CD4-positive, alpha-beta T cell treated with Interleukin-2 at 100 ng/mL for 4 hours (primary cell): ENCODE measurements at places on chromosomes 5 and 9.
A peak's percentile ranks its signal among the peaks of the same experiment; 100 is the strongest.

- peak; percentile 76 for DNase-seq
These were observed 1111.8 kb downstream of the TAF11L14 start for GRCh38 chr5:18745988-18746615.

DNA sequence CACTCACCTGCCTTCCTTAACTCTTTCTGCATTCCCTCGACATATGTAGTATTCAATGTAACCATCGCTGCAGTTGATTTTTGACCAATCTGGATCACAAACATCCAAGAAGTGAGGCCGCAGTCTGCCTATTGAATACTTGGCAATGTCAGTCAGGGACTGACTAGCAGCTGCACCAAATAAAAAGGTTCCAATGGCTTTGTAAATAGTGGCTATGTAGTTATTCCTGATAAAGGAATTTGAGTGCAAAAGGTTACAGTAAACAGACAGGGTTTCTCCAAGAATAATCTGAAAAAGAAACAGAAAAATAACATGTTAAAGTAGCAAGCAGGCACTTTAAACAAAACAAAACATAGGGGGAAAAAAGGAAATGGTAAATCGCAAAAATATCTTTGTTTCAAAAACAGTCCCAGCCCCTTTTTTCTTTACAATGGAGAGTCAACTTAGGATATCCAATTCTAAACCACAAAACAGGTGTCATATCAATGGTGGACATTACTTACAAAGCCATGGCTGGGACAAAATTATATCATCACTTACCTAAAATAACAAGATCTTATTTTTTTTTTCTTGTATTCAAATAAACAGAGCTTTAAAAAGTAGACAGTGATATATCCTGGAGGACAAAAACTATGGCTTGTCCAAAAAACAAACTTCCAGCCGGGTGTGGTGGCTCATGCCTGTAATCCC, 66.8 kb downstream of the PLPP1 start:
- no peak for DNase-seq

DNA sequence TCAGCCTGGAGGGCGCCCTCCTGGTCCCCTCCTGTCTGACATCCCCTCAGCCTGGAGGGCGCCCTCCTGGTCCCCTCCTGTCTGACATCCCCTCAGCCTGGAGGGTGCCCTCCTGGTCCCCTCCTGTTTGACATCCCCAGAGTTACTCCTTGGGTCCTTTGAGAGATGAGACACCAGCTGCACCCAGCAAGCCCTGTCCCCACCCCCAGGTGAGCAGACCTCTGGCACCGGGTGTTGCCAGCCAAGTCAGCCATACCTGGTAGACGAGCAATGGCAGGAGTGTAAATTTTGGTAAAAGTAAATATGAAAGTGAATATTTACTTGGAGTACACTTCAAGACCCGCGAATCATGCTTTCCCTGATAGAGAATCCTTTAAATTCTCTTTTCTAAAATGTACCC, 25.4 kb downstream of the EXOC3 start:
- no peak for DNase-seq

DNA sequence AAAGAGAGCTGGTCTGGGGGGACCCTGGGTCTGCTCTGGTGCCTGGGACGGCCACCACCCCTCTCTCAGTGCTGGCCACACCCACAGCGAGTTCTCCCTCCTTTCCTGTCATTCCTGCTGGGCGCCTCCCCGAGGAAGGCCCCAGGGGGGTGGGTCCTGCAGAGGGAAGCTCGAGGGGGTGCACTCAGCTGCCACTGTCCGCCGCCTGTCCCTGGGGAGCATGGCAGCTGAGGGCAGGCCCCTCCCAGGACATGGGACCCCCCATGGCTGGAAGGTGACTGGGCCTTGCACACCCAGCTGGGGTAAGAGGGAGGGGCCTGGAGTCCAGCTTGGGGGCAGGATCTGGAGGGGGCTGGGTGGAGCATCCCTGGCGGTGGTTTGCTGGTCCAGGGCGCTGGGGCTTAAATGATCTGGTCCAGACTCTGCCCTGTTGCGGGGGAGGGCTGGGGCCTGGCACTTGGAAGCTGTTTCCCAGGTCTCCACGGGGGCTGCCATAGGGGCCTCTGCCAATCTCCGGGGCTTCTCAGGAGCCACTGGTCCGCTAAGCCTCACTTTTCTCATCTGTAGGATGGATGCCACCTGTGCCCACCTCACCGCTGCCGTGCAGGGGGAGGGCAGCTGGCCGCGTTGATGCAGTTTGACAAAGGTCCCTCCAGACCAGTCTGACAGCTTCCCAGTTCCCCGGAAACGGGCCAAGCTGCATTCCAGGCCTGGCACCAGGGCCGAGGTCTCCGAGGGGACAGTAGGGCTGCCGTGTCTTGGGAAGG, 6.0 kb upstream of the SLC2A6 start:
- no peak for DNase-seq

- no peak for DNase-seq
These were observed 140.3 kb downstream of the LHFPL2 start for GRCh38 chr5:78508186-78508765.
